ENCODE measurements at places on chromosomes 2 and 18.

DNA sequence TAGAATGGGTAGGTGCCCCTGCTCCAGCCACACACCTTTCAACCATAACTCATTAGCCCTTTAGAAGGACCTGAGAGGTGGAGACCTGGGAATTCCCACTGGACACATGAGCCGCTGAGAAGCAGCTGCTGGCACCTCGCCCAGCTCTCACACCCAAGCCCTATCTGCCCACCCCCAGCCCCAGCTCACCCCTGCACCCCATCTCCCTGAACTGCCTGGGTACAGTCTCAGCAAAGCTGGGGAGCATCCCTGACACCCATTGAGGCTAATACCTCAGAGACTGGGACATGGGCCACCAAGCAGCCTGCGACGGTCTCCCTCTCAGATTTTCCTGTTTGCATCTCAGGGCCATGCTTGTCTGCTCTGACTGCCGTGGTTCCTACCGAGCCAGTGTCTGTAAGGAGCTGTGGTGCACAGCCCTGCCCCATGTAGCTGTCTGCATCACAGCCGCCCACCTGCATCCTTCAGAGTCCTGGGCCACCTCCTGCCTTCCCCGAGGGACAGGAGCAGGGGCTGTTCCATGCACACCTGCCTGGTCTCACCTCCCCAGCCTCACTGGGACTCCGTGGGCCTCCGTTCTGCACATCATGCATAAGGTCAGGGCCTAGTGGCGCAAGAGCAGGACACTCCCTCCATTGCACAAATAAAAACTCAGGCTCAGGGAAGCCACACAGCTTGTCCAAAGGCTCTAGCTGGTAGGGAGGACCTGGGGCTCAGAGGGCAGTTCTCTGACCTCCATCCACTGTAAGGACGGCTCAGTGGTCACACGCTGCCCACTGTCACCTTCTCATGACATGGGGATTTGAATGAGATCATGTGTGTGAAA lies 90.0 kb downstream of the SEPTIN10 start:
- DNase-seq: peak; percentile 58
- H3K4me1 ChIP-seq: no peaks in the 10 kb centered on the region
- no peak overlapping the region for H3K27ac ChIP-seq
- no peaks in the 10 kb centered on the region for H3K27me3 ChIP-seq
- no peak overlapping the region for H3K4me3 ChIP-seq
- no peaks in the 10 kb centered on the region for H3K36me3 ChIP-seq

- H3K27ac ChIP-seq: no peak overlapping the region
- no peaks in the 10 kb centered on the region for H3K27me3 ChIP-seq
- DNase-seq: no peak
- H3K4me1 ChIP-seq: no peaks in the 10 kb centered on the region
Observed at GRCh38 chr2:164570475-164570874, 50.8 kb downstream of the GRB14 start.

DNA sequence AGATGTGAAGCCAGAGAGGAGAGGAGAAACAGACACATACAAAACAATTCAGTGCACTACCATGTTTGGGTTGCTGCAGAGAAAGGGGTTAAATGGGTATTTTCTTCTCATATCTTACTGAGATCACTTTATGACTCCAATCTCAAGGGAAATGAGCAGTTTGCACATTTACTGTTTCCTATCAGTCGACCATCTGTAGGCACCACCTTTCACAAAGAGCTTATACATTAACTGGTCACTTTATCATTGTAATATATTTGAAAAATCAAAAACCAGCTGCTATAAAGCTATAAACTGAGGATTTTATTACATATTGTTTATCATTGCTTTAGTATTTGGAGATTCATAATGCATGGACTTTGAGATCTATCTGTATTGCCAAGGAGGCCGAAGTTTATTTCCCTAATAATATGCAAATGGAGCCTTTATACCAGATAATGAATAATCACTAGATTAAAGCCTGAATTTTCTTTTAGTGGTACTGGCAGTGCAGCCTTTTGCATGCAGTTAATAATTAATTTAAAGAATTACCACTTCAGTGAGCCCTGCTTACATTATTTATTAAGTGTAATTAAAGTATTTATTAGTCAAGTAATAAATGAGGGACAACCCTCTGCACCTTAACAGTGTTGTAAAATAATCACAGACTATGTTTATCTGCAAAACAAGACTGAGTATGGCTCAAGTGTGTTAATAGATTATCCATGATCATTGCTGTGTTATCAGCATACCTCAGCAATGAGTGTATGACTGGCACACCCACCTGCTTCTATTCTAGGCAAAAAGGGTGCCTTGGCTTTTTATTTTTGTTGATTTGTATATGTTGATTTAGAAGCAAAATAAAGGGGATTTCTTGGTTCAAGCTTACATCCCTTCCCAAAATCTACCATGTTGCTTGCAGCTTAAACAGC lies 167.7 kb upstream of the SLC14A2 start:
- H3K4me3 ChIP-seq: no peak overlapping the region
- H3K27me3 ChIP-seq: no peaks in the 10 kb centered on the region
- H3K27ac ChIP-seq: no peak overlapping the region
- no peak for DNase-seq
- H3K4me1 ChIP-seq: peaks cover 23% of the 10 kb centered on the region

GRCh38 chr2:66587216-66587615 lies 152.3 kb downstream of the MEIS1 start:
- no peak for DNase-seq
- H3K36me3 ChIP-seq: no peaks in the 10 kb centered on the region
- H3K27me3 ChIP-seq: no peaks in the 10 kb centered on the region
- no peak overlapping the region for H3K4me3 ChIP-seq

DNA sequence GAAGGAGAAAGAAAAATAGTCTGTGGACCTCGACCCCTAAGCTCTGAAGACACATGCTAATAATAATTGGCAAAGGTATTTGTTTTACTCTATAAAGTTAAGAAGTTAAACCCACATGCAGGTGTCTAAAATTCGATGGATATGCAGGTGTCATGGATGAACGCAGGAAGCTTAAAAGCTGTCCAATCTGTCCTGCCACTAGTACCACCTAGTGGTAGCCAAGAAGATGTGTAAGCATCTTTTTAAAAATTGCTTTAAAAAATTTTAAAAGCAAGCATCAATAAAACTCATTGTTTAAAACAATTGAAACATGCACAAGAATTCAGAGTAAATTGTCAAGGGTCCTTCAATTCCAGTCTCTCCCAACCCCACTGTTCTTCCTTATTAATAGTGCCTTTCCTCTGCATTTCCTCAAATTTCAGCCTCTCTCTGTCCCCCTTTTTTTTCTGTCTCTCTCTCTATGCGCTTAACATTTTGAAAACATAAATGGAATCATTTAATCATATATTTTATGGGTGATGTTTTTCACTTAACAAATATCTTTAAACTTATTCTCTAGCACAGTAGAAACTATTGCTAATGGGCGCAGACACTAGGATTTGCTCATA lies 30.6 kb upstream of the PPP3R1 start:
- no peak overlapping the region for H3K27ac ChIP-seq
- no peak overlapping the region for H3K4me3 ChIP-seq
- H3K27me3 ChIP-seq: no peaks in the 10 kb centered on the region
- no peak for DNase-seq
- H3K36me3 ChIP-seq: no peaks in the 10 kb centered on the region
- peaks cover 6% of the 10 kb centered on the region for H3K4me1 ChIP-seq

GRCh38 chr18:2173486-2173885 lies 397.8 kb downstream of the METTL4 start:
- no peaks in the 10 kb centered on the region for H3K4me1 ChIP-seq
- no peak for DNase-seq
- no peaks in the 10 kb centered on the region for H3K36me3 ChIP-seq
- H3K4me3 ChIP-seq: no peak overlapping the region
